ENCODE measurements at places on chromosomes 2 and 18. TPM values are rescaled to one million over a fixed set of nuclear protein-coding genes. Genes with fewer than 3 reads are reported as not detected.

Gene REEP1
- 3.0 TPM for polyA plus RNA-seq

Gene SLC4A3
- 1.2 TPM for polyA plus RNA-seq

GRCh38 chr2:12607971-12608370, 108.8 kb upstream of the TRIB2 start:
- no peak for DNase-seq

GRCh38 chr18:60062396-60062795, 162.6 kb downstream of the PMAIP1 start:
- DNase-seq = no peak

DNA sequence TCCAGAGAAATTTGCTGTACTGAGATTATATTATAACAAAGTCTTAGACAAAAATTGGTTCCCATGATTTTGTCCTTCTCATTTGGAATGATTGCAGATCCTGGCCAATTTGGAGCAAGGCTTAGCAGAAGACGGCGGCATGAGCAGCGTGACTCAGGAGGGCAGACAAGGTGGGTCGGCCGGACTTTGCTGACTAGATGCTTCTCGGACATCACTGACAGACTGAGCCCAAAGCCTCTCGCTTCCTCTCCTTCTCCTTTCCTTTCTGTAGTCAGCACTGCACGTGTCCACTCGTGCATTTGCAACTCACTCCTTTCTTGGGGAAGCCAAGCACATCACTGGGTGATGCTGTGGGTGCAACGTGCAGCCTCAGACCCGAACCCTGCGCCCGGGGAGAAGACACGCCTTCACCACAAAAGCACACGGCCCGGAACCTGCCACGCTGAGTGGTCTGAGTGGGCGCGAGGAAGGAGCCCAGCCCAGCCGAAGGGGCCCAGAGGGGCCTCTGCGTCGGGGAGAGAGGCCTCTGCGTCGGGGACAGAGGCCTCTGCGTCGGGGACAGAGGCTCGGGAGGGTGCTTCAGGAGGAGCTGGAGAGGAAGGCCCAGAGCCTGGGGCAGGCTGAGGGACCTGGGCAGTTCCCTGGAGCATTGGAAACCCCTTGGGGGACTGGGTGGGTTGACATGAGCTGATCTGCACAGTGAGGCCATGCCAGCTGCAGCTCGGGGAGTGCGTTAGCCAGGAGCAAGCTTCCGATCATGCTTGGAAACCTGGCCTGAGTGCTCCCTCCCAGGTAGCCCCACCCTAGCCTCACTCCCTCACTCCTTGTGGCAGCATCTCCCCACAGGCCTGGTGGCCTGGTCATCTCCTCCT, 61.6 kb downstream of the ADI1 start:
- peak; percentile 18 for DNase-seq

DNA sequence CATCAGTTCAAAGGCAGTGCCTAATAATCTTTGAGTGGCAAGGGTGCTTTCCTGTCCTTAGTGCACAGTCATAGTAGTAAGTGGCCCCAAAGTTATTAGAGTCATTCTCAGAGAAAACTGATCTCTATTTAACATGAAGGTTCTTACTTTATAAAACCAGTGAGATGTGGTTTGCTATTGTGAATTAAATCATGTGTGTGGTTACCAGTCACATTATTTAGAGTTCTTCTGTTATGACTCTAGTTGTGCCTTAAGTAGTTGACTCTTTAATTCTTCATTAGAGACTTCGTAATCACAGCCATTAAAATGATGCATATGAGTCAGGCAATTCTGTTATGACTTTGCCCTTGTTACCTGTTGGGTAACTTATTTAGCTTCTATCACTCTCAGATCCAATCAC, 1392.9 kb upstream of the ACVR2A start:
- no peak for DNase-seq

DNA sequence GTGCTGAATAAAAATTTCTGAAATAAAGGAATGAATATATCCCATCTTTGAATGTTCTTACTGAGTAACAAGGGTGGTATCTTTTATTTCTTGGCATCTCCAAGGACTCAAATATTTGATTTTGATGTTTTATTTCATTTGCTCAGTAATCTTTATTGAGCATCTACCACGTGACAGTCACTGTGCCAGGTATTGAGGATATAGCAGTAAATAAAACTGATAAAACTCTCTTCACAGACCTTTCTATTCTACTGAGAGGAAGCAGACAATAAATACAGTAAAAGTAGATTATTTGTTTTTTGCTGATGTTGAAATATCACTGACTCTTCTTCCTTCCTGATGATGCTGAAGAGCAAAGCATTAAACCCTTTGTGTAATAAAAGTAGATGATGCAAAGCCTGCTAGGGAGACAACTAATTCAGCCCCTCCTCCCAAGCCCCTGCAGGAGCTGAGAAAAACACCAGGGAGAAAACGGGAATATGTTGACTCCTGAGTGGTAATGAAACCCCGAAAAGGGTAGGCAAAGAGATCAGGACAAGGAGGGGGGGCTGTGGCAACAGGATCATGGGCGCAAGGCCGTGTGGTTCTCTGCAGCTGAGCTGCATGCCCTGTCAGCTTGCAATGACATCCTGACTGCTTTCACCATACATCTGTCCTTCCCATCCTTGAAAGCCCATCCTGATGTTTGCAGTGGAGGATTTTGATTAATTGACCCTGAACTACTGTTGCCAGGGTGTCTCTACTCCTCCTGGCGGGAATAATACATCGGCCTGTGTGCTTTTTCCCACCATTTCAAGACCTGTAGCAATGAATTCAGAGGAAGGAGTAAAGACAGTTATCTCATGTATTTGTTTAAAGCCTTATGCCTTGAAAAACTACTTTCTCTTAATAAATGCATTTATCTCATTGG, 117.4 kb downstream of the EML6 start:
- DNase-seq = no peak

- no peak for DNase-seq
Measured at GRCh38 chr2:64910972-64911433, 78.2 kb upstream of the SLC1A4 start.

- no peak for DNase-seq
Measured at GRCh38 chr2:112163541-112163981, 25.4 kb downstream of the FBLN7 start.

GRCh38 chr18:10336749-10337350, 117.6 kb upstream of the APCDD1 start:
- DNase-seq = no peak

GRCh38 chr2:83196225-83196624, 1262.9 kb downstream of the SUCLG1 start:
- DNase-seq = no peak

DNA sequence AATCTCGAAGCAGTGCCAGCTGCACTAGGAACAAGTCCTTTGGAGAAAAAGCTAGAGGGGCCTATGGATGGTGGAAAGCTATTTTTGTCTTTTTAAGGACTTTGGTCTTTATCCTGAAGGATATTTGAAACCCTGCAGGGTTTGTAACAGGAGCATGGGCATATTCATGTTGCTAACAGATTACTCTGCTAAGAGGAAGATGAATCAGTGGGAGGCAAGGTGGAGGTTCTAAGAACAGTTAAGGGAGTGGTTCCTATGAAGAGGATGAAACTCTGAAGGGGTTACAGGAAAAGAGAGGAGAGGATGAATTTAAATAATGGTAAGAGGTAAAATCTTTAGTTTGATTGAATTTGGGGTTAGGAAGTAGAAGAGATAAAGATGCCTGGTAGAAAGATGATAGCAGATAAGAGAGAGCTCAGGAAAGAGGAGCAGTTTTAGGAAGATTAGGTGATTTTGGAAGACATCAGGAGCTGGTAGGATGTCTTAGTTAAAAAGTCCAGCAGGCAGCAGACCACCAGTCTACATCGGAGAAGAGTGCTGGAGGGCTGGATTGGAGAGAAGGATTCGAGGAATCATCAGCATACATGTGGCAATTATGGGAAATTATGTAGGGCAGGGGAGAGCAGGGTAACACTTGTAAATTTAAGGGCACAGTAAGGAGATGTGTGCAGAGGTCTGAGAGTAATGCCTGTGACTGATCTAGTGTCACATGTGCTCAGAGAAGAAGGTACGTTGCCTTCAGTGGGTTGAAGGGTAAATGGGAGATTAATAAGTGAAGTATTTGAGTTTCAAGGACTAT, 39.3 kb upstream of the C1GALT1C1L start:
- DNase-seq = no peak

- no peak for DNase-seq
Measured at GRCh38 chr18:892316-892715, 12.4 kb upstream of the ADCYAP1 start.

- DNase-seq = no peak
Measured at GRCh38 chr2:127679680-127680361, 4.5 kb upstream of the LIMS2 start.

- DNase-seq = no peak
Measured at GRCh38 chr2:181682795-181683517, 2.6 kb upstream of the NEUROD1 start.

- DNase-seq = no peak
Measured at GRCh38 chr2:9197916-9198315, 8.7 kb upstream of the ASAP2 start.

Measured in stomach (tissue), 19 donors.